Thymus (tissue), 14 donors: ENCODE measurements at places on chromosomes 4 and X.

DNA sequence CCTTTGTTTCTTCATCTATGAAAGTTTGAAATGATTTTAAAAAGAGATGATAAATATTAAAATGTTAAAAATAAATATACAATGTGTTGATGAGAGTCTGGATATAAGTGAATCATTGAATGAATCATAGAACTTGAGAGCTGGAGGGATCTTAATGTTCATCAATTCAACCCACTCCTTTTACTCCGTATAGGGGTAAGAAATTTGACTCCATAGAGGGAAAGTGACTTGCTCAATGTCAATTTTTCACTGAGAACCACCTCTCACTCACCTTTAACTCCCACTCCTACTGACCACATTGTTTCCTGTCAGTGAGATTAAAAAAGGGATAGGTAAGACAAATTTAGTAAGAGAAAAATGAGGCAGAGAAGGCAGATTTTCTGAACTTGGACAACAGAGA is 557.2 kb upstream of the GRIA3 start:
- H3K27ac ChIP-seq = no peak overlapping the region
- no peak for DNase-seq
- H3K36me3 ChIP-seq = no peaks in the 10 kb centered on the region
- no peaks in the 10 kb centered on the region for H3K27me3 ChIP-seq
- H3K4me1 ChIP-seq = no peaks in the 10 kb centered on the region

DNA sequence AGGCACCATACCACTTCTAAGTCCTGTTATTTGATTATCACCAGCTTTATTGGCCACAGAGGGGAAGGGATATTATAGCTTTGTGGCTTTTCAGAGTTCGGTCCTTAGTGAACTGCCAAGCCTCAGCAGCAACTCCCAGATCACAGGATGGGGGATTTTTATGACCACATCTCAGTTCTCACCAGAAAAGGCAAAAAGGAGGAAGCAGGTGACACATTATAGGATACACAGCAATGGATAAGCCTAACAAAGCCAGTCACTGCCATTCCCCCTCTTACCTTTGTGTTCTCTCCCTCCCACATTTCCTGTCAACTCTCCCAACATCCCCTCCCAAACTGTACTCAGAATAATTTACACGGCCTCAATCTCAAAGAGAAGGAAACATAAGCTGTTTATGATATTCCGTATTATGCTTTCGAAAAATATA is 142.8 kb downstream of the MGST2 start:
- H3K27ac ChIP-seq = no peak overlapping the region
- peaks cover 4% of the 10 kb centered on the region for H3K36me3 ChIP-seq
- H3K27me3 ChIP-seq = no peaks in the 10 kb centered on the region
- DNase-seq = no peak
- no peak overlapping the region for H3K4me3 ChIP-seq

DNA sequence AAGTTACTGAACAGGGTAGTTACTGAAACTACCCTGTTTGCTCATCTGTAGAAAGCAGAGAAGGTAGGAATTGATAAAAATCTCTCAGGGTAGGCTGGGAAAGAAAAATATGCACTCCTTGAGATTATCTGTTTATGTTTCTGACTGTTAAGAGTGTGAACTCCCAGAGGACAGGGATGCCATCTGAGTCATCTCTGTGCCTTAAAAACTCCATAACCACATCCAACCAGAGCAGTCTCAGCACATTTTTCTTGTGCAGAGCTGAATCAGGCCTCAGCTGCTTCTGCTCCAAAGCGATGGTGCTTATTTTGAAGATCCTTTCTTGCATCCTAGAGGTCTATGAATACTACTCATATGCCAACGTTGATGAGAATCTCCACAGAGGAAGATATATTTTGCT is 9.9 kb downstream of the CENPVL3 start:
- no peak overlapping the region for H3K27ac ChIP-seq
- H3K4me3 ChIP-seq = no peak overlapping the region
- no peaks in the 10 kb centered on the region for H3K4me1 ChIP-seq
- H3K27me3 ChIP-seq = no peaks in the 10 kb centered on the region

DNA sequence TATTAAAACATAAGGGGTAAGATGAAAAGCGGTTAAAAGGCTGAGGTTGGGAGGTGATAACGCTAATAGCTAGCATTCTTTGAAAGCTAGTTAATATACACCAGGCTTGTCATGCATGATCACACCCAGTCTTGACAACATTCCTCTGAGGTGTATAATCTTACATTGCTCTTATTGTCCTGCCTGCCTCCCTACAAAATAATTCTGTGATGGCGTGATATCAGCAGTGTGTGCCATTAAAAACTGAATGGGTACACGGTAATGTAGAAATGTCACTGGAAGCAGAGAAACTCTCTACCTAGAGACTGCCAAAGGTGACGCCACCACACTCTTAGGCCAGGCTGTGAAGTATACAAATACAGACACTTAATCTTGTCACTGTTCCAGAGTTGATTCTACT is 68.1 kb downstream of the DIAPH2 start:
- no peak for DNase-seq
- no peaks in the 10 kb centered on the region for H3K27me3 ChIP-seq
- H3K4me3 ChIP-seq = no peak overlapping the region
- H3K4me1 ChIP-seq = no peaks in the 10 kb centered on the region

DNA sequence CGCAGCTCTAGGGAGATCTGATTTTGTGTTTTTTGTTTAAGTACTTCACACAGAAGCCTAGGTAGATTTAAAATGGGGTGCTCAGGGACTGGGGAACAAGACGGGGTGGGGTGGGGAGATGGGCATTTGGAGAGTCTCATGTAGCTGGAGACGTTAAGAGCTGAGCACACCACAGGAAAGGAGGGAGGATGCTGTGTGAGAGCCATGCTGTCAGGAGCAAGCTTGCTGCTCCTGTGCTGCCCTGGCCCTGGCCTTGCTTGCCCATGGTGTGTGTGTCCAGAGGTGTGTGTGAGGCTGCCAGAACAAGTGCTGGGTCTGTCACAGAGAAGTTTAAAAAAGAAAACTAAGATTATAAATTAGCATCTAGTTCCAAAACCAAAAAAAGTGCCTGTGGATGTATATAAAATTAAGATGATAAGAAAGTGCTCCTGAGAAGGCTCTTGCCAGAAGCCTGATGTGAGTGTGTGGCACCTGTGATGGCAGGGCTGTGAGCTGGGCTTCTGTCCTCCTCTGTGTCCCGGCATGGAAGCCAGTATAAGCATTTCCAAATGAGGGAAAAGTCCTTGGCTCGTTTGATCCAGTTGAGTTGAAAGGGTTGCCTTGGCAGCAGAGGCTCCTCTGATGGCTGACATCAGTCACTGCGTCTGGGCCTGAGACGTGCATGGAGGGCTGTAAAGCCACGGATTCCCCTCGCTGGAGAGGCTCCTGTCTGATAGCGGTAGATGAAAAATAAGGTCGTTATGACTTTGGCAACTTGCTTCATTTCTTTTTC is 63.5 kb downstream of the NELFA start:
- H3K4me1 ChIP-seq = no peaks in the 10 kb centered on the region
- no peak overlapping the region for H3K4me3 ChIP-seq
- no peak overlapping the region for H3K27ac ChIP-seq

GRCh38 chrX:7170898-7171297 is 22.9 kb upstream of the PUDP start:
- peaks cover 5% of the 10 kb centered on the region for H3K36me3 ChIP-seq
- DNase-seq = no peak
- no peaks in the 10 kb centered on the region for H3K4me1 ChIP-seq
- H3K4me3 ChIP-seq = no peak overlapping the region

GRCh38 chr4:1204286-1204827 is 32.0 kb upstream of the SPON2 start:
- peaks cover 5% of the 10 kb centered on the region for H3K36me3 ChIP-seq
- no peak overlapping the region for H3K4me3 ChIP-seq
- peaks cover 45% of the 10 kb centered on the region for H3K4me1 ChIP-seq
- no peaks in the 10 kb centered on the region for H3K27me3 ChIP-seq
